ENCODE measurements at places on chromosomes 6 and 20.

DNA sequence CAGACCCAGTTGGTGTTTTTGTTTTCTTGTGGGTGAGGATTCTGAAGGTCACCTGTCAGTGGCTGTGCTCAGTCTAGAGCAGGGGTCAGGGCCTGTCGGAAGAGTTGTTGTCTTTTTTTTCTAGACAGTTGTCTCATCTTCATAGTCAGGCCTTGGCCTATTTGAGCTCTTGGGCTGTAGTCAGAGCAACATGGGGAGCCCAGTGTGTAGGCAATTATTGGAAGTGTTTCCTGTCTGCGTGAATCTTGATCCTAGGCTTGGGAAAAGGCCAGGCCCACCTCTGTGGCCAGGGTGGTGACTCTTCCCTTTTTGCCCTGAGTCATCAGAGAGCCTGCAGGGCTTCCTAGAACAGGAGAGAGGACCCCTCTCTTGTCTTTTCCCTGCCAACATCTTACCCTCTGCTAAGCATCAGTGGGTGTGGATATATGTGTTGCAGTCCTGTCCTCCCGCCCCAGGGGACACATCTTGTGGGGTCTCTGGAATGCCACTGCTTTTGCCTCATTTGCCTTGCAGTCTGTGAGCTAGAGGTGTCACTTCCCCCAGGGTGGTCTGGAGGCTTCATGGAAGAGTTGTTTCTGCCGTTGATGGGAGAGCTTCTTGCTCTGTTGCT lies 11.4 kb downstream of the TJAP1 start:
- DNase-seq, result no peak

- DNase-seq, result no peak
Observed at GRCh38 chr6:151036869-151037680, 171.6 kb downstream of the MTHFD1L start.

DNA sequence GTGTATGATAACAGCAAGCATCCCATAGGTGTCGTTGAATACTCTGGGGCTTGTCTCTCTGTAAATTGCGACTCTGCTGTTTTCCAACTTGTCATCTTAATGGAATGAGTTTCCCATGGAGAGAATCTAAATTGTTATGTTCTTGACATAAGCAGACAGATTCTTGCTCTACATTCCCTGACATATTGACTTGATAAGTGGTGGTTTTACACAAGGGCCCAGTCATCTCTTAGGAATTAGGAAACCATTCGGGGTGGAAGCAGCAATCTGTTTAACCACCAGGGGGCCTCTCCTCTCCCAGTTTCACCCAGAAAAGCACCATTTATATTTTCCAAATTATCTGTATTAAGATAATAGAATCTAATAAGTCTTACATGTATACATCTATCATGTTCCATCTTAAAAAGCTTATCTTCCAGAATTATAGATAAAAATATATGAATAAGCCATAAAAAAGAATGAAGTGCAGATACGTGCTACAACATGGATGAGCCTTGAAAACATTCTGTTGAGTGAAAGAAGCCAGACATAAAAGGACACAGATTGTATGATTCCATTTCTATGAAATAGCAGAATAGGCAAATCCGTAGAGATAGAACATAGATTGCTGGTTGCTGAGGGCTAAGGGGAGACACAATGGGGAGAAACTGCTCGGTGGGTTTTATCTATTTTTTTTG lies 23.1 kb upstream of the MROH8 start:
- peak; percentile 24 for DNase-seq

DNA sequence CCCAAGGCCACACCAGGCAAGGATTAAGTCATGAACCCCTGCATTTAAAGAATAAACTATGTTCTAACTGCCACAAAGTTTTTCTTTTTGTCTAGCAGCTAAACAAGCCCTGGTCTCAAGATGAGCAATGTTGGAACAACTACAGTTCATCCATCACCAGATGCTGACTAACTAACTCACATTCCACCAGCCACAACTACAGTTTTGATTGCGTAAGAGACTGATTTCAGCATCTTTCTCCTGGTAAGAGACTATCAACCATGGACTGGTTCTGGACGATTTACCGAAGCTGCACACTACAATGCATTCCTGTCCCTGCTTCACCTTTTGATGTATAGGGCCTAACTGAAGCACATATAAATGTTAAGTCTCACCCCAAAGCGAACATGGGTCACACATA lies 43.0 kb downstream of the F13A1 start:
- no peak for DNase-seq

DNA sequence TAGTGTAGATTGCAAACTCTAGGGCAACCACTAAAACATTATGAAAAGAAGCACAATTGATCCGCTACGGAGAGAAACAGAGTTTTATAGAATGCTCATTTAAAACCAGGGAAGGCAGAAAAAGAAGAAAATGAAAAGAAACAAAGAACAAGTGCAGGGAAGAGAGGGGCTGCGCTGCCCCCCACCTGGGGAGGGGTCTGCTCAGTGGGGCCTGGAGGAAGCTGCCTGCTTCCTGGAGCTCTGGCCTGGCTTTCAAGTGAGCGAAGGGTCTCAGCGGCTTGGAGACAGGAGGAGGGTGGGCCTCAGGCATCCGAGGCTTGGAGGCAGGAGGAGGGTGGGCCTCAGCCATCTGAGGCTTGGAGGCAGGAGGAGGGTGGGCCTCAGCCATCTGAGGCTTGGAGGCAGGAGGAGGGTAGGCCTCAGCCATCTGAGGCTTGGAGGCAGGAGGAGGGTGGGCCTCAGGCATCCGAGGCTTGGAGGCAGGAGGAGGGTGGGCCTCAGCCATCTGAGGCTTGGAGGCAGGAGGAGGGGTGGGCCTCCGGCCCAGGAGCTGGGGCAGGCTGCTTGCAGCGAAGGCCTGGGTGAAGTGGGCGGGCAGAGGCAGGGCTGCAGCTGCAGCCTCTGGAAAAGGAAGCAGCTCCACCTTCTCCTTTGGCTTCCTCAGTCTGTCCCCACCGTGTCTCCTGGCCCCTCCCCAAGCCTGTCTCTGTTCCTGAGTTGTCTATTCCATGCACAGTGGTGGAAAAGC lies 406.3 kb downstream of the TAF4 start:
- DNase-seq, result no peak
